ENCODE measurements at places on chromosomes 3 and 15.

- DNase-seq, result no peak
Measured at GRCh38 chr3:89306540-89306939, 199.1 kb downstream of the EPHA3 start.

DNA sequence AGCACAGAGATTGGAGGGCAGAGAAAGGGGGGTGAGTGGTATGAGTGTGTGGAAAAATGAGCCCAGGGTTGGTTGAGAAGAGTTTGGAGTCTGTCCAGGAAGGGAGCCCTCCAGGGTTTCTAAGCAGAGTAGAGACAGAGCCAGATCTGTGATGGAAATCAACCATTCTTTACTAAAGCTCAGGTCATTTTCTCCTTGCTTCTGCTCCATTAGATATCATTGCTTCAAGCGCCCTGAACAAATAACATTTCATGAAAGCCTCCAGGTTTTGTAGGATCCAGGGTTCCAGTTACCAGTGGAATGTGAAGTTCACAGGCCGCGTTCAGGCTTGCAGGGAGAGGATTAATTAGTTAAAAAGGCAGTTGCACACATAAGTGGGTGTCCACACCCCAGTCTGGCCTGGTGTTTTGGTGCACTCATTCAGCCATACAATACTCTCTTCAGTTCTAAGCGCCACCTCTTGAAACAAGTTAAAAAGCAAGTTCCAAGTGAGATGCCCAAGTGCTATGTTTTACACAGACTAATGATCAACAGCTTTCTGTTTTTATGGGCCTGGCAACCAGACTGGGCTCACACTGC, 16.4 kb upstream of the BOC start:
- DNase-seq, result no peak

- DNase-seq, result peak; percentile 45
Measured at GRCh38 chr15:98884894-98885293, 122.7 kb downstream of the PGPEP1L start.

DNA sequence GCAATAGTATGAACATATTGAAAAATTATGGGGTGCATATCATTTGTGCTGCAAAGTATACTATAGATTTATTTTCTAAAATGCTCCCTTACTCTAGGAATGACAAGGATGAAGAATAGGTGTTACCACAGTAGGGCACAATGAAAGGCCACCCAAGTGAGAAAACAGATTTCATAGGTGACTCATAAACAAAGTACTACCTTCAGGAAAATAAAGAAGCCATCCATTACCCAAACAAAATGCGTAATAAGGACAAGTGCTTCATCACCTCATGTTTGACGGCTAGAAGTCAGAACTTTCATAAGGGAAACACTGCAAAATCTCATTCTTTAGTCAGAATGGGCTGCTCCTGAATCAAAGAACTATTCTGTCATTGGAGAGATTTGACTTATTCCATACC, 116.6 kb downstream of the MFSD1 start:
- DNase-seq, result no peak

DNA sequence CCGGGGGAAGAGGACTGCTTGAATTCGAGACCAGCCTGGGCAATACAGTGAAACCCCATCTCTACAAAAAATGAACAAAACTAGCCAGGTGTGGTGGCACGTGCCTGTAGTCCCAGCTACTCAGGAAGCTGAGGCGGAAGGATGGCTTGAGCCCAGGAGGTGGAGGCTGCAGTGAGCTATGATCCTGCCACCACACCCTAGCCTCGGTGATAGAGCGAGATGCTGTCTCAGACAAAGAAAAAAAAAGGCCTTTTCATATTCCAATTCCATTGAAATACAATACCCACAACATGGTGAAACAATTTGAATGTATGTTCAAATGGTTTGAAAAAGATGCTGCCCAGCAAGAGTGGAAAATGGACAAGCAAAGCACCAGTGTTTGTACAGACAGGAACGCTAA, 61.8 kb upstream of the ZNF148 start:
- DNase-seq, result no peak

- no peak for DNase-seq
Measured at GRCh38 chr3:124985349-124985748, 50.8 kb upstream of the MUC13 start.

GRCh38 chr3:190169243-190169642, 48.5 kb upstream of the P3H2 start:
- DNase-seq, result no peak

DNA sequence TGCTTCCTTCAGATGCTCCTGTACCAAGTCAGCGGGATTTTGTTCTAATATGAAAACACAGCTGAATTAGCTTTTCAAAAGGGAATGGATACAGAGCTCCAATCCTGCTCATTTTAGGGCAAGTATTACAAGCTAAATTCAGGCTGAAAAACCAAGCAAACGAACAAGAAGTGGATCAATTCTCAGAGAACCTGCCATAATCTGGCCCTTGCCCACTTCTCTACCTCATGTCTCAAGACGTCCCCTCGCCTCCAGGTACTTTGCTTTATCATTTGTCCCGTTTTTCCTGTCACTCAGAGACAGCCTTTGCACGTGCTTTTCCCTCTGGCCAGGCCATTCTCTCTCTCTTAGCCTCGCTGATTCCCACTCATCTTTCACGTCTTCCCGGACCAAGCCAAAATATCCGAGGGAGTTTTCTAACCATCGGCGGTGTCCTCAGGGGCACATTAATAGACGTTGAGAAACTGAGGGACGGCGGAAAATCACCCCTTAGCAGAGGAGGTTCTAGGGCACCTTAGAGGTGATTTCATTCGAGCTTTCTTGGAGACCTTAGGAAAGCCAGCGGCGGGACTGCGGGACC, 654 bp downstream of the SUSD5 start:
- DNase-seq, result no peak

- no peak for DNase-seq
Measured at GRCh38 chr3:171643681-171644080, 166.6 kb downstream of the PLD1 start.

- peak; percentile 93 for DNase-seq
Measured at GRCh38 chr3:50238549-50239026, 2.6 kb downstream of the GNAI2 start.

- DNase-seq, result no peak
Measured at GRCh38 chr15:58212909-58213526, 74.8 kb downstream of the AQP9 start.

GRCh38 chr3:45915518-45916231, 27.6 kb upstream of the CXCR6 start:
- no peak for DNase-seq
